ENCODE measurements at places on chromosomes 5 and 9.

- DNase-seq: no peak
Observed at GRCh38 chr9:97179616-97180015, 127.8 kb upstream of the CCDC180 start.

DNA sequence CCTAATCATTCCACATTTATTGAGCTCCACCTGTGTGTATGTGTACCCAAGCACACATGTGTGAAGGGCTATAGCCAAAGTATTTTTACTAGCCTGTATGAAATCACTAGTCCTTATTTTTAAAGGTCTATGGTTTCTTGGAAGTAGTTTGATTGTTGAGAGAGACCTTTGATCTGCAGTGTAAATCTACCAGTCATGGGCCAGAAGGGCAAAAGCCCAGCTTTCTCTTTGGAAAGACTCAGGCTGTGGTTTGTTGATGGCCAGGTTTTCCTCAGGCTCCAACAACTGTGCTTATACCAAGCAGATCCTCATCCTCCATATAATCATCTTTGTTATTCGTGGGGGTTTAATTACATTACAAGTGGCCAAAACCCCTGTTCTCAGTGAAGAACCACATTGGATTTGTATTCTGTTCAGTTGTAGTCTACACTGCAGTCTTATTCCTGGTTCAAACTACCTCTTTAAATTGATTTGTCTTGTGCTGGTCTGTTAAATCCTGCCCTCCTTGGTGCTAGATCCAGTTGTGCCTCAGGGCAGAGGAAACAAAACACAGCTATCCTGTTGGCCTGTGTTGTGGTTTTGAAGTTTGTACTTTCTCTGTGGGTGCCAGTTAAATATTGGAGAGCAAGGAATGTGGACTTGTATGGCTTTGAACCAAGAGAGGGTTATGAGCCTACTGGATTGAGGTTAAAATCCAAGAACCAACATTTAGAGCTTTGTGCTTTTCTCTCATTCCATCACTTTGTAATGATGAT lies 13.3 kb downstream of the CDC26 start:
- DNase-seq: no peak

DNA sequence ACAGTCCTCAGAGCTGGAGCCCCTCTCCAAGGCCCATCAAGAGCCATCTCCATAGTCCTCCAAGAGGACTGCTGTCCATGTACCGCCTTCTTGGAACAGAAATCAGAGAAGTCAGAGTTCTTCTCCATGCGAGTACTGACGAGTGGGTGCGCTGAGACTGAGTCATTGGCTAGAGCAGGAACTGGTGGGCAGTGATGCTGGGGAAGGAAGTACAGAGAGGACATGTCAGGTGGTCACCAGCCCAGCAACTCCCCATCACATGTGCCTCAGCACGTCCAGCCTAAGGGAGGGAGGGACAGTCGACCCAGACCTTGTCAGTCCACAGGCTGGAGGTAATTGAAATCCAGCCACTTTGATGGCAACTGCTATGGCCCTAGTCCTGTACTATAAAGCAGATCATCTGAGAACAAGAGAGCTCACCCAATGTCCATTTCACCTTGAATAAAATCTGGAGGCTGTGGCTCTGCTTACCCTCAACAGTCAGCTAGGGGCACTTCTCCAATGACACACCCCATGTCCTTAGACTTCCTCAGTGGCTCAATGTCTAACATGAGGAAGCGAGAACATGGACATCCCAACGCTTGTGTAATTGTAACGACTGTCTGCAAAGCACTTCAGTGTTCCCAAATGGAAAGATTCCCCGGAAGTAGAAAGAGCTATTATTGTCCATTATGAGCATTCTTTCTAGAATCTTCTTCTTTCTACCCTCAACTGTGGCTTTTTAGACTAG lies 15.0 kb upstream of the FBP1 start:
- DNase-seq: no peak

GRCh38 chr5:61182449-61182848 lies 20.2 kb upstream of the SMIM15 start:
- no peak for DNase-seq

DNA sequence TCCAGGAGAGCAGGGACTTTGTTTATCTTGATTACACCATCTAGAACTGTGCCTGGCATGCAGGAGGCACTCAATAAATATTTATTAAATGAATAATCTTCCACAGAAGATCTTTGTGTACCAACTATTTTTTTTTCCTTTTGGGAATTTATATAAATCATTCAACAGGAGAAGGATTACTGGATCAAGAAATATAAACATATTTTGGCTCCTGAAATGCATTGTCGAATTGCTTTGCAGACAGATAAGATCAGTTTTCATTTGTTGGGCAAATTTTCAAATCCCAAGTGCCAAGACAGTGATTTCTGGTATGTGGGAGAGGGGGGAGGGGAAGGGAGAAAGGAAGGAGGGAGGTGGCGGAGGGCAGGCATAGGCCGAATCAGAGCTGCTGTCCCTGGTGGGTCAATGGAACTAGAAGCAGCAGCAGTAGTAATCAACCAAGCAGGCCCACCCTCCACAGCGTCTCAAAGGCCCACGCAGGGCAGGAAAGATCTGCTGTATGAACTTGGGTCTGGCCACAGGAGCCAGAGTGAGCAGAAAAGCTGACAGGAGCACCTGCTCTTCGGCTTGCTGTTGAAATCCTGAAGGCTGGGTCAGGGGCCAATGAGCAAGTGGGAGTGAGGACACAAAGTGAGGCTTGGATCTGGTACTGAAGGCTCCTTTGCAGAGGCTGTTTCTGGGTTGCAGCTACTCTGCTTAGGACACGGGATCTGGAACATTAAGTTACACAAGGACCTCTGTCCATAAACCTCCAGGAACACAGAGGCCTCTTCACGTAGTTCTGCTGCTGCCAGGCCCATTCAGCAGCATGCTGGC lies 15.8 kb upstream of the TRAF1 start:
- DNase-seq: peak; percentile 50

DNA sequence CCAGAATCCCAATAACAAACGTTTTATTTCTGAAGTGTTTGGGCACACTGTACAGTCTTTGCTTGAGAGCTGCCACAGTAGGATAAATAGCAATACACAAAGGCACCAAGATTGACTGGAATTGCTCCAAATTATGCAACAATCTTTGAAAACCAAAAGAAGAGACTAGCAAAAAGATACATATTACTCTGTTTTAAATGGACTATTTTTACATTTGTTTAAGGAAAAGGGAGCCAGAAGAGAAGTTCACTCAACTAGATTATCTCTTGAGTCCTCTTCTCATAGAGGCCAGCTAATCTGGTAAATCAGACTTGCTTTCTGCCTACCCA lies 385.0 kb upstream of the SLC30A5 start:
- no peak for DNase-seq

DNA sequence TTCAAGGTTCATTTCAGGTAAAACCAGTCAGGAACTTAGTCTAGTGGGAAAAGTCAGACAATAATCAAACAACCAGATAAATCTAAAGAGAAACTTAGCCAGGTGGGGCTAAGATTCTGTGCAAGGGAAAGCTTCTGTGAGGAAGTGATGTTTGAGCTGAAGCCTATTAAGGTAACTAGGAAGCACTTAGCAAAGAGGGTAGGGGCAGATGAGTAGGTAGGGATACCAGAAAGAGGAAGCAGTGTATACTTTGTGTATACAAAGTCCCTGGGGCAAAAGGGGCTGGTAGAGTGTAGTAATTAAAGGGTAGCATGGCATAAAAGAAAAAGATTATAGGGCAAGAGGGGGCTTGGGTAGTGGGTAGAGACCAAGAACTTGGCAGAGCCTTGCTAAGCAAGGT lies 3.6 kb upstream of the SPATA24 start:
- DNase-seq: no peak

GRCh38 chr5:140041492-140042392 lies 1.4 kb downstream of the NRG2 start:
- peak; percentile 48 for DNase-seq

GRCh38 chr5:65876496-65876895 lies 49.9 kb upstream of the ERBIN start:
- peak; percentile 70 for DNase-seq

GRCh38 chr5:14568333-14568732 lies 13.3 kb upstream of the OTULINL start:
- no peak for DNase-seq

DNA sequence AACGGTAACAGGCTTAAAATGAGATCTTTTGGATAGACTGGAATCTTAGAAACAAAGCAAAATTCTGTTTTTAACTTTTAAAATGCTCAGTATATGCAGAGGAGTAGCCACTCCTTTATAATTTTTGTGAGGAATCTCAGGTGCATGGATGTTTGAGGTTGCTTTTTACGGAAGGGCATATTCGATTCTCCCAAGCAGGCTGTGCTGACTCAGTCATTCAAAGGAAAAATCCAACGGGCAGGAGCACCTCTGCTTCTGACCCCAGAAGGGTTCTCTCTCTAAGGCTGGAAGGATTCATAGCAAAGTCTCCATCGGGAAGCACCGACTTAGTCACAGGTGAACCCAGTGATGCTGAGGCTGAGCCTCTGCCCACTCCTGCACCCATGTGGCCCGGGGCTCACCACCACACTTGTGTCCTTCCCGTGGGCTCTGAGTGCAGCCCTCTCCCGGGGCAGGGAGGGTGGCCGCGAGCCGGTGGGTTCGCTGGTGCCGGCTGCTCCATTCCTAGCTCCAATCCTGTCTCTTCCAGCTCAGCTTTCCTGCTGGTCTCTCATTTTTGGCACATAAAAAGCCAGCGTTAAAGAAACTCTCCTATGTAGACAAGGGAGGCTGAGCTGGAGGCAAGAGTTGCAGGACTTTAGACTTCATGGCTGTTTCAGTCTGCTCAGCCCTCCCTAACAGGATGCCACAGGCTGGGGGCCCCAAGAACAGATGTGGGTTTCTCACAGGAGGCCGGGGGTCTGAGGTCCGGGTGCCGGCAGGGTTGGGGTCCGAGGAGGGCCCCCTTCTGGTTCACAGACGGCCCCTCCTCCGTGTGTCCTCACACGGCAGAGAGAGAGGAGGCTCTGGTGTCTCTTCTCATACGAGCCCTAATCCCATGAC lies 135.6 kb upstream of the LPCAT1 start:
- no peak for DNase-seq

DNA sequence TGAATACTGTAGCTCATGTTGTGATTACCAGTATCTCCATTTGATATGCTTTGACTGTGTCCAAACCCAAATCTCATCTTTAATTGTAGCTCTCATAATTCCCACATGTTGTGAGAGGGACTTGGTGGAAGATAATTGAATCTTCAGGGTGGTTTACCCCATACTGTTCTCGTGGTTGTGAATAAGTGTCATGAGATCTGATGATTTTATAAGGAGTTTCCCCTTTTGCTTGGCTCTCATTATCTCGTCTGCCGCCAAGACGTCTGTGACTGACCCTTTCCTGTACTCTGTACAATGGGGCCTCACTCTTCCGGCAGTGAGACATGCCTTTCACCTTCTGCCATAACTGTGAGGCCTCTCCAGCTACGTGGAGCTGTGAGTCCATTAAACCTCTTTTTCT lies 59.3 kb downstream of the TRIO start:
- no peak for DNase-seq

GRCh38 chr9:134980991-134981390 lies 63.3 kb upstream of the FCN1 start:
- DNase-seq: no peak

- DNase-seq: peak; percentile 2
Observed at GRCh38 chr5:98069876-98070512, 703.5 kb upstream of the RGMB start.

DNA sequence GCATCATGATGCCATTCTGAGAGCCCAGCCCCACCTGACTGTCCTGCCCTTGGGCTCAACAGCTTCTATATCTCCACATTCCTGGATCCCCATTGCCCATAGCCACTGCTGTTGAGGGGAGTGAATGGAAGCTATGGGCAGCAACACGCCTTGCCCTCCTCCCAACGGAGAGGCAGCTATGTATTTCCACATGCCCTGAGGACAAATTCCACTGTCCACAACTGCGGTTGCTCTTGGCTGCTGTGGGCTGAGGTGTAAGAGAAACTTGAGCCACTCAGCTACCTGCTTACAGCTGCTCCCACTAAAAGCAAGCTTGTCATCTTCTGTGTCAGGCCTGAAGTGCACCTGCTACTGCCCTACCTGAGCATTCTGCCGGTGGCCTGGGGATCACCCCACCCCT lies 222.9 kb downstream of the PSAT1 start:
- no peak for DNase-seq

DNA sequence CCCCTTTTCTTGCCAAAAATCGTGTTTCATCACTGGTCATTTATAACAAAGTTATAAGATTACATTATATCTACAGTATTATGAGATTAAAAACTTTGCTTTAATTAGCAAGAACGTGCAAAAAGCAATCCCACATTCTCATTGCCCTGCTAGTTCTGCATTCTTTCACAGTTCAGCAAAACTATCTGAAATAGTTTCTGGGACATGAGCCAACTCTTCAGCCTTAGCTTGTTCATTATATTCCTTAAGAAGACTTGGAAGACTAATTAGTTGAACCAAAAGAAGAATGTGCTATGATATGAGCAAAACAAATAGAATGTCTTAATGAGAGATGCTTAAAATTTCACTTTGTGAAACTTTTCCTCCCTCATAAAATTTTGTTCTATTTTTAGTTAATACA lies 76.7 kb downstream of the ITGA1 start:
- DNase-seq: peak; percentile 87

- DNase-seq: no peak
Observed at GRCh38 chr9:131636593-131636992, 91.3 kb downstream of the PRRT1B start.

DNA sequence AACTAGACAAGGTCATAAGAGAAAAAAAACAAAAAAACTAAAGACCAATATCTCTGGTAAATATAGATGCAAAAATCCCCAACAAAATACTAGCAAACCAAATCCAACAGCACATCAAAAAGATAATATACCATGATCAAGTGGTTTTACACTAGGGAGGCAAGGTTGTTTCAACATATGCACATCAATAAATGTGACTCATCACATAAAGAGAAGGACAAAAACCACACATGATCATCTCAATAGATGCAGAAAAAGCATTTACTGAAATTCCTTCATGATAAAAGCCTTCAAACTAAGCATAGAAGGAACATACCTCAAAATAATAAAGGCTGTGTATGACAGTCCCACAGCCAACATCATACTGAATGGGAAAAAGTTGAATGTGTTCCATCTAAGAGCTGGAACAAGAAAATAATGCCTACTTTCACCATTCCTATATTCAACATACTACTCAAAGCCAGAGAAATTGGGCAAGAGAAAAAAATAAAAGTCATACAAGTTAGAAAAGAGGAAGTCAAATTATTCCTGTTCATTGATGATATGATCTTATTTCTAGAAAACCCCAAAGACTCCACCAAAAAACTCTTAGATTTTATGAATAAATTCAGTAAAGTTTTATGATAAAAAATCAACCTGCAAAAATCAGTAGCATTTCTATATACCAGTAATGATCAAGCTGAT lies 72.2 kb upstream of the FAM169A start:
- peak; percentile 52 for DNase-seq

GRCh38 chr9:26888271-26888670 lies 4.3 kb downstream of the CAAP1 start:
- no peak for DNase-seq

DNA sequence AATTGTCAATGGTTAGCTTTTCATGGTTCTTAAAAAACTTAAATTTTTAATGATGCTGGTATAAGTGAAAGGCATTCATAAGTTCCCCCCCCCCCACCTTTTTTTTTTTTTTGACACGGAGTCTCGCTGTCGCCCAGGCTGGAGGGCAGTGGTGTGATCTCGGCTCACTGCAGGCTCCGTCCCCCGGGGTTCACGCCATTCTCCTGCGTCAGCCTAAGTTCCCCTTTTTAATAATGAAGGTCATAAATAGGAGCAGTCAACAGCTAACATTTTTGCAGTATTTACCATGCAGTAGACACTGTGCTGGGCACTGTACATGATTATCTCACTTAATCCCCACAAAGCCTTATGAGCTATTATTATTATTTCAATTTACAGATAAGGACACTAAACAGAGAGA lies 556.3 kb downstream of the PDE4D start:
- DNase-seq: no peak

All from AG10803 (cell line).